A549 treated with ZK216348 at 1 μM for 4 hours (cell line): ENCODE measurements at places on chromosomes 1 and 21. TPM values are rescaled to one million over a fixed set of nuclear protein-coding genes. Genes with fewer than 3 reads are reported as not detected.

Gene ATP6V0B
- 69.1 to 161 TPM (median 145 TPM) in 5 replicates for total RNA-seq

Gene MAPKAPK2
- total RNA-seq, result 58.7 to 81.1 TPM (median 72.4 TPM) in 5 replicates

Gene NOTCH2
- total RNA-seq, result 16.9 to 33.3 TPM (median 25.5 TPM) in 5 replicates

Gene RNF223
- 0.16 to 0.67 TPM (median 0.27 TPM) in 5 replicates for total RNA-seq

Gene MLLT11
- total RNA-seq, result 9.5 to 20.3 TPM (median 17.4 TPM) in 5 replicates

Gene SIPA1L2
- total RNA-seq, result 6.5 to 7.5 TPM (median 6.9 TPM) in 5 replicates
